ENCODE measurements at places on chromosomes 12 and 14.

DNA sequence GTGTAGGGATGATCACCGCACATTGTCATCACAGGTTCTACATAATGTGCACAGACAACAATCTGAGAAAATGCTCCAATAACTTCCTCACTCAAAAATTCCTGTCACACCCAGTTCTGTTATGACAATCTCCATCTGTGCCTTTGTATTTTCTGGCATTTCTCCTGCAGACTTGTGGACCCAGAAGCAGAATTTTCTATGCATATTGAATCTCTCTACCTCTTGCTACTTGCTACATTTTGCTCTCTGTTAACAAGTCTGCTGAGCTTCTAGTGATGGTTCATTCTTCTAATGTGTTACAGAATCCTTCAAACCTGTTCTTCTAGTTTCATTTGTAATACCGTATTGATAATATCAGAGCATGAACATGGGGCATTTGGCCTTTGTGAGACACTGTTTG, 127.8 kb upstream of the PTPRQ start:
- DNase-seq = no peak
- no peak overlapping the region for H3K4me3 ChIP-seq
- H3K36me3 ChIP-seq = no peaks in the 10 kb centered on the region
- no peaks in the 10 kb centered on the region for H3K27me3 ChIP-seq

DNA sequence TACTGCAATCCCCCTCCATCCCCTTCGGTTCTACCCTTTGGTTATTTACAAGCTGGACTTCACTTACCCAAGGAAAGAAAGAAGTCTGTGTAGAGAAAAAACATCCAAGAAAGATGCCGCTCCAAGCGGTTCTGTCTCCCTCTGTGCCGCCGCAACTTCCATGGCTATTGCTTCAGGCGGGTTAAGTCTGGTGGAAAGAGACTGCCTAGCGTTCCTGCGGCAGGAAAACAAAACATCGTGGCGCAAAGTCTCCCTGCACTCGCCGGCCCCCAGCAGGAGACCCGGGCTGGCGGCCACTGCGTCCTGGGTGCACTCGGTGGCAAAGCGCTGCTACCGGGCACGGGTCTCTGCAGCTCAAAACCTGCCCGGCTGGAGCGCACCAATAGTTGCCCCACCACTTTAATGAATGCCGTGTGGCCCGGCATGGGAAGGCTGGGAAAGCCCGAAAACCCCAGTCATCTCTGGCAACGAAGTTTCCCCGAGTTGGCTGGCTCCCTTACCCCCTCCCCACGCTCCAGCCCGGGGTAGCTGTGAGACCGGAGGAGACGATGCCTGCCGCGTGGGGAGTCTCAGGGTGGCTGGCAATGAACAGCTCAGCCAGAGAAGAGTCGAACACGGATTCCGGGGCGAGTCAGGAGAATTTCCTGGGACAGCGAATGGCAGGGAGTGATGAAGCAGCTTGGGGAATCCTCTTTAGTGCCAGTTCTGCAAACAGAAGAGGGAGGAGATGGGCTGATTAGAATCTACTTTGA, 3.5 kb upstream of the KCNK10 start:
- DNase-seq = no peak
- H3K4me1 ChIP-seq = peaks cover 8% of the 10 kb centered on the region
- peaks cover 44% of the 10 kb centered on the region for H3K27me3 ChIP-seq
- H3K27ac ChIP-seq = no peak overlapping the region

- no peak for DNase-seq
- no peaks in the 10 kb centered on the region for H3K36me3 ChIP-seq
- no peaks in the 10 kb centered on the region for H3K27me3 ChIP-seq
- H3K4me3 ChIP-seq = no peak overlapping the region
- H3K27ac ChIP-seq = no peak overlapping the region
- H3K4me1 ChIP-seq = peaks cover 14% of the 10 kb centered on the region
Measured at GRCh38 chr12:130587966-130588365, 128.1 kb downstream of the RIMBP2 start.

- DNase-seq = no peak
- no peaks in the 10 kb centered on the region for H3K4me1 ChIP-seq
- no peak overlapping the region for H3K27ac ChIP-seq
- H3K4me3 ChIP-seq = no peak overlapping the region
- H3K27me3 ChIP-seq = no peaks in the 10 kb centered on the region
Measured at GRCh38 chr14:75970989-75971388, 10.8 kb downstream of the TGFB3 start.
